Ascending aorta (tissue), 2 donors: ENCODE measurements at places on chromosomes 2 and 18.

GRCh38 chr2:188187726-188188125 lies 103.9 kb upstream of the GULP1 start:
- H3K27ac ChIP-seq = no peak overlapping the region
- H3K4me1 ChIP-seq = no peaks in the 10 kb centered on the region
- H3K27me3 ChIP-seq = no peaks in the 10 kb centered on the region
- DNase-seq = no peak

GRCh38 chr2:134079373-134079772 lies 174.5 kb upstream of the MGAT5 start:
- no peaks in the 10 kb centered on the region for H3K36me3 ChIP-seq
- no peak for DNase-seq
- H3K4me1 ChIP-seq = no peaks in the 10 kb centered on the region
- H3K4me3 ChIP-seq = no peak overlapping the region

- H3K36me3 ChIP-seq = no peaks in the 10 kb centered on the region
- no peaks in the 10 kb centered on the region for H3K4me1 ChIP-seq
- no peak overlapping the region for H3K4me3 ChIP-seq
- H3K27ac ChIP-seq = no peak overlapping the region
- H3K27me3 ChIP-seq = no peaks in the 10 kb centered on the region
Observed at GRCh38 chr18:43681661-43682060, 404.4 kb upstream of the SYT4 start.

- H3K27ac ChIP-seq = no peak overlapping the region
- DNase-seq = no peak
- no peaks in the 10 kb centered on the region for H3K27me3 ChIP-seq
Observed at GRCh38 chr2:102283996-102284395, 27.4 kb upstream of the IL1RL1 start.

- no peak overlapping the region for H3K4me3 ChIP-seq
- H3K36me3 ChIP-seq = no peaks in the 10 kb centered on the region
- H3K27ac ChIP-seq = no peak overlapping the region
Observed at GRCh38 chr2:168970711-168971233, 60.4 kb downstream of the ABCB11 start.

- no peak overlapping the region for H3K27ac ChIP-seq
- H3K27me3 ChIP-seq = no peaks in the 10 kb centered on the region
- peaks cover 2% of the 10 kb centered on the region for H3K4me1 ChIP-seq
- H3K36me3 ChIP-seq = no peaks in the 10 kb centered on the region
- no peak for DNase-seq
Observed at GRCh38 chr2:105769504-105769903, 24.8 kb downstream of the NCK2 start.
